ENCODE measurements at places on chromosomes 7 and 10.
A peak's percentile ranks its signal among the peaks of the same experiment; 100 is the strongest.

DNA sequence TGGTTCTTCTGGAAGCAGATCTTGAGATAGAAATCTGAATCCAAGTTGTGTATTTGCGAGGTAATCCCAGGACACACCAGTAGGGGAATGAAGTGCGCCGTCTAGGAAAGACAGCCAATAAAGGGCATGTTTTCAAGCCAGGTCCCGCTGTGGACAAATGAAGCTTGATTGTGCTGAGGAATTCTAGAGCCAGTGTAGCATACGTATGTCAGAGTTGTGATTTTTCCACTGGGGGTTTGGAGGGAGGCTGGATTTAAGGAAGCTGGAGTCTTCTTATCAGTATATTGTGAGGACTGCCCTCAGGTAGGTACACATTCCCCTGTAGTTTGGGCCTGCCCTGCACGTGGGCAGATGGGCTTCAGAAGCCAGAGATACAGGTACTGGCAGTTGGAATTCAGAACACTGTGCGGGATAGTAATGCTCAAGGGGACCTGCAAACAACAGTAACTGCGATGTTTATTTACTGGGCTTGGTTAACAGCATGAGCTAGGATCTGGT, 50.9 kb downstream of the GALNT11 start:
- DNase-seq = no peak
- H3K36me3 ChIP-seq = no peaks in the 10 kb centered on the region
- H3K27me3 ChIP-seq = no peaks in the 10 kb centered on the region
- H3K4me3 ChIP-seq = no peak overlapping the region
- no peak overlapping the region for H3K27ac ChIP-seq

- peak overlapping the region; percentile 98 for H3K27ac ChIP-seq
- DNase-seq = no peak
- peak overlapping the region; percentile 57 for H3K4me3 ChIP-seq
- H3K4me1 ChIP-seq = peaks cover 88% of the 10 kb centered on the region
- peaks cover 6% of the 10 kb centered on the region for H3K36me3 ChIP-seq
These were observed 45.9 kb downstream of the HIPK2 start for GRCh38 chr7:139731802-139732470.

DNA sequence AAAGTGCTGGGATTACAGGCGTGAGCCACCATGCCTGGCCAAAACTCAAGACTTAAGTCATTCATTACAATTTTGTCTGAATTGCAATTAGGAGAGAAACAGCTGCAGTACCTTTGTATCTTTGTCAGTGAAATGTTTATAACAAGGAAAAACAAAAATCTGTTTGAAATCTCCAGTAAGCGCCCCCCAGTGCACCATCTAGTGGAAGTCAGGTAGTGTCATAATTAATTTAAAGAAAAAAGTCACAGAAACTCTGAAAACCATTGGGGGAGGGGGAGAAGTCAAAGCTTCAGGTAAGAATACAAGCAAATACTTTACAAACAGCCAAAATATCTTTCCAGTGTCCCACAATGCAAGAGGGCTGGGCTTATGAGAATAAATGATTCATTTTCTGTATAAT, 2.8 kb downstream of the MPP7 start:
- peaks cover 6% of the 10 kb centered on the region for H3K27me3 ChIP-seq
- H3K4me3 ChIP-seq = no peak overlapping the region
- no peak overlapping the region for H3K27ac ChIP-seq
- no peak for DNase-seq
- no peaks in the 10 kb centered on the region for H3K36me3 ChIP-seq

GRCh38 chr10:29102233-29102632, 186.6 kb upstream of the LYZL1 start:
- no peak for DNase-seq
- peaks cover 21% of the 10 kb centered on the region for H3K4me1 ChIP-seq
- H3K36me3 ChIP-seq = no peaks in the 10 kb centered on the region
- no peak overlapping the region for H3K27ac ChIP-seq

DNA sequence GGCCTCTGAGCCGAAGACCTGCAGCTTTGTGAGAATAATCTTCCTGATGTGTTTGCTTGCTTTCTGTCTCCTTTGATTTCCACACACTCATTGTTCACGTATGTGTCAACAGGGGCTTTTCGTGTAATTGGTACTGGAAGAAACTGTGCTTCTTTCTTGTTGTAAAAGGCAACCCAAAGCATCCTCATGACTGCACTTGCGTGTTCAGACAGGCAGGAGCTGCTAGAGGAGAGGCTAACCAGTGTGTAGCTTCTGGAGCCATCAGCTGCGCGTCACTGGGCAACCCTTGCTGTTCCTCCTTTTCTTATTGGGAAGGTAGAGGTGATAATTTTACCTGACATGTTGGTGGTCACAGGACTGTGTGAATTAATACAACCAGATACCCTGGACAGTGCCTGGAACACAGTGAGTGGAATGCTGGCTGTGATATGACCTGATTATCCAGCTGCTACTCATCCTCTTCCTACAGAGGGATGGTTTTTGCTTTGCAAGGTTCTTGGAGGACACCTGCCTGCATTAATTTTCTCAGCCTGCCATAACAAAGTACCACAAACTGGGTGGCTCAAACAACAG, 213.0 kb downstream of the ABCA13 start:
- no peaks in the 10 kb centered on the region for H3K36me3 ChIP-seq
- H3K4me1 ChIP-seq = no peaks in the 10 kb centered on the region
- no peak overlapping the region for H3K27ac ChIP-seq
- H3K4me3 ChIP-seq = no peak overlapping the region

- peaks cover 30% of the 10 kb centered on the region for H3K27me3 ChIP-seq
- DNase-seq = peak; percentile 80
- no peaks in the 10 kb centered on the region for H3K36me3 ChIP-seq
These were observed 439 bp upstream of the KNDC1 start for GRCh38 chr10:133159611-133159949.

DNA sequence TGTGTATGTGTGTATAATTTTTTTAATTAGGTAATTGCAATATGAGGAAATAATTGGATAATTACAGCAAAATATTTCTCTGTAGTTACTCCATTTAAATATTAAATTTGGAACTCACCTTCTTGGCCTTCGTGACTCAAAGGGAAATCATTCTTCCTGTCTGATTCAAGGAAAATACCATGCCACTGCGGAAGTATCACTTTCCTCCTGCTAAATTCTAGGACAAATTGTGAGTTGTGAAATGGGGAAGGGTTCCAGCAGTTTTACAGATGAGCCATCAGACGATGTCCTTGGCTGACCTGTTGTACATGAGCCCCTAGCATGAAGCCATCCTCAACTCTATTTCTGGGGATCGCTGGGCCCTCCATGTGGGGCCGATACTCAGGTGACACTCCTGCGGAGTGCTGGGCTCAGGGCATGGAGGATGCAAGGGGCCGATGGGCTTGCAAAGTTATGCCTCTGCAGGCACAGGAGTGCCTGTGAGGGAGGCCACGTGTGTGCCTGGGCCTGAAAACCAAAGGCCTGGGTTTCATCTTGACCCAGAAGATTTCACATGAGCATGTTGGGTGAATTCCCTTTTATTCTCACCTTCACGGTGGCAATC, 179.6 kb upstream of the TCERG1L start:
- H3K4me3 ChIP-seq = no peak overlapping the region
- no peak overlapping the region for H3K27ac ChIP-seq
- H3K4me1 ChIP-seq = no peaks in the 10 kb centered on the region
- no peaks in the 10 kb centered on the region for H3K27me3 ChIP-seq
- H3K36me3 ChIP-seq = no peaks in the 10 kb centered on the region

- DNase-seq = no peak
- H3K4me3 ChIP-seq = no peak overlapping the region
- no peak overlapping the region for H3K27ac ChIP-seq
These were observed 31.6 kb downstream of the ST7 start for GRCh38 chr7:116984917-116985316.

GRCh38 chr7:28002638-28003037, 178.0 kb downstream of the JAZF1 start:
- H3K4me1 ChIP-seq = peaks cover 18% of the 10 kb centered on the region
- no peaks in the 10 kb centered on the region for H3K36me3 ChIP-seq
- no peak overlapping the region for H3K4me3 ChIP-seq
- DNase-seq = no peak
- no peaks in the 10 kb centered on the region for H3K27me3 ChIP-seq

DNA sequence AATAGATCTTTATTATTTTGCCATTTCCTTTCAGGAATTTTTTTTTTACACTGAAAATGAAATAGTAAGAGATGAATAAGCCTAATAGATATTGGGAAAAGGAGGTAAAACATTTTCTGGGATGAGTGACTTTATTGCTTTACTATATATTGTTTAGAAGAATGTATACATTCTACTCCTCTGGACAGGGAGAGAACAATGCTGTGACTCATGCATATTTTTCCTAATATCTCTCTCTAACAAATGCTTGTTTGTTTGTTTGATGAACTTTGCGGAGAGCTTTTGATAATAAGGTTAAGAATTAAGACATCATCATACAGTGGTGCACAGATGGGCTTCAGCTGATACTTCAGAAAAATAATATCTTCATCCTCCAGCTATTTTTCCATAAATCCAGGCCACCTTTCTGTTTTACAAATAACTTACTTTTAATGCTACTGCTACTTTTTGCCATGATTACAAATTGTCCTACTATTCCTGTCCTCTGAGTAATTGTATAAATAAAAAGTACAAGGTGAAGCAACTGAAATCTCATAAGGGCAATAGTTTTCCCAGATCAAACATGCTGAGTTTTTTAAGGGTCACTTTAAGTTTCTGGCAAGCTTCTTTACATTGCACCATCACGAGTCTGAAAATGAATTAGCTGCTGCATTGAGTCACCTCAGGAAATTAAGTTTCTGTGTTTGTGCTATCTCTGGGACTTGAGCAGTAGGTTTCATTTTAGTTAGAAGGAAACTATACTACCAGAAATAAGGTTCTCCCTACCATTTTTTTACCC, 207.3 kb upstream of the POT1 start:
- H3K4me1 ChIP-seq = peaks cover 9% of the 10 kb centered on the region
- H3K27me3 ChIP-seq = no peaks in the 10 kb centered on the region
- no peak for DNase-seq
- no peak overlapping the region for H3K27ac ChIP-seq
- H3K4me3 ChIP-seq = no peak overlapping the region

DNA sequence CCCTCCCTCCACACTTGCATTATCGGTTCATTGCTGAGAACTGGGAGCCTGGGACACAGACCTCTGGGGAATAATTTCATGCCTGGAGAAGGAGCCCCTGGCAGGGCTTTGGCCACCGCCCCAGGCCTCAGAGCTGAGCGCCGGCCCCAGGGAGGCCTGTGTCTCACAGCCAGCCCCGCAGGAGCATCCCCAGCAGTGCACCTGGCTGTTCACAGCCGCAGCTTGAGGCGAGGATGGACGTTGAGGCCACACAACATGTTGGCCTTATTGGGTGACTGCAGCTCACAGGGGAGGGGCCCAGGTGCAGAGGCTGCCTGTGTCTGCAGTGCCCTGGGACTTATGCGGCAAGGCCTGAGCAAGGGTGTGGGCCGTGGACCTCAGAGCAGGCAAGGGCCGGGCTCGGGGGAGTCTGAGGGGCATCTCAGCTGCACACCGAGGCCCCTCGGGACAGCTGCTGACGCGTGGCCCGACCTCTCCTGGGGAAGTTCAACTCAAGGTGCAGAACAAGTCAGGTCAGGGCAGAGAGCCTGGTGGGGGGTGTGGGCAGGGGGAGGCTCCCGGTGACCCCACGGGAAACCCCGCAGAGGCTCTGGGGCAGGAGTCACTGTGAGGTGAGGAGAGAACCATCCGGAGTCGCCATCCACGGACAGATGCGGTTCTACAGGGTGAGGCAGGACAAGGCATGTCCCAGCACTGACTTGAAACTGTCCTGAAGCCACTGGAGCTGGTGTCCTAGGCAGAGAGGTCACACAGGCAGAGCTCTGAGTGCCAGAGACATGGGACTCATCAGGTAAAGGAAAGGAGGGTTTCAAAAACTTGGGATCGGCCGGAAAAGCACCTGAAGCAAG, 13.1 kb upstream of the UBE3C start:
- H3K27me3 ChIP-seq = peaks cover 9% of the 10 kb centered on the region
- H3K4me3 ChIP-seq = no peak overlapping the region
- no peak overlapping the region for H3K27ac ChIP-seq
- no peak for DNase-seq
- H3K36me3 ChIP-seq = no peaks in the 10 kb centered on the region
- H3K4me1 ChIP-seq = no peaks in the 10 kb centered on the region

- H3K4me1 ChIP-seq = peaks cover 12% of the 10 kb centered on the region
- no peak overlapping the region for H3K4me3 ChIP-seq
- H3K27ac ChIP-seq = no peak overlapping the region
- H3K27me3 ChIP-seq = no peaks in the 10 kb centered on the region
- H3K36me3 ChIP-seq = peaks cover 11% of the 10 kb centered on the region
These were observed 6.5 kb downstream of the UROS start for GRCh38 chr10:125816548-125816947.

DNA sequence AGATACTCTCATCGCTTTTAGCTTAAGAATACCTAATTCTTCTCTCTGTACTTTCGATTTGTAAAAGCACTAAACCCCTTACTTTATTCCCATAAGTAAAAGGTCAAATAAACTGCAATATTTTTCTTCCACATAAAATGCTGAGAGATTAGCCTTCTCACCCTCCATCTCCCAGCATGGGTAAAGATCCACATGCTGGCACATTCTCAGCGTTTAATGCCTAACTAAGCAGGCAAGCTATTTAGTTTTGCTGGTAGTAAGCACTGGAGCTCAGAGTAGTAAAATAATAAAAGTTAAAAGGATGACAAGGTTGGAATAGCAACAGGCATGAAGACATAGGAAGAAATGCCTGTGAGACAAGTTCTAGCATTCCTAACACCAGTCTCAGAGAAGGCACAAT, 65.9 kb upstream of the NEBL start:
- DNase-seq = no peak
- H3K27ac ChIP-seq = no peak overlapping the region
- peaks cover 2% of the 10 kb centered on the region for H3K36me3 ChIP-seq
- peaks cover 3% of the 10 kb centered on the region for H3K27me3 ChIP-seq

DNA sequence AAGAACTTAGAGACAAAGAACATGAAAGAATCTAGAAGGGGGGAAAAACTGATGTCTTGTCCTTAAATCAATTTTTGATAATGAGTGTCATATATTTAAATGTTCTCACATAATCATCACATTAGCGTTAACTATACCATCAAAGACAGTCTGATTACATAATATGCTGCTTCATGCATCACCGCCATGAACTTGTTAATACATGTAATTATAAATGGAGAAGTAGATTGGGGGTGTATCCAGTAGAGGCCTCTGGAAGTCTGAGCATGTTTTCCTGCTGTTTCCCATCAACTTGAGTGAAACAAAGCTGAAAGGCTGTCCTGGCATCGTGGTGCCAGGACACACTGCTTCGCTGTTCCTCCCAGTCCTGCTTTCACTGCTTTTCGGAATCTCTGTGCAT, 48.2 kb downstream of the PRLHR start:
- no peak overlapping the region for H3K27ac ChIP-seq
- DNase-seq = no peak
- H3K4me3 ChIP-seq = no peak overlapping the region
- H3K36me3 ChIP-seq = no peaks in the 10 kb centered on the region

GRCh38 chr7:18610331-18610948, 114.9 kb downstream of the HDAC9 start:
- no peaks in the 10 kb centered on the region for H3K27me3 ChIP-seq
- H3K27ac ChIP-seq = no peak overlapping the region
- DNase-seq = no peak
- H3K4me3 ChIP-seq = no peak overlapping the region
